ENCODE measurements at places on chromosomes 4 and X.

- DNase-seq: no peak
These were observed 74.1 kb downstream of the EFNB1 start for GRCh38 chrX:68902706-68903504.

DNA sequence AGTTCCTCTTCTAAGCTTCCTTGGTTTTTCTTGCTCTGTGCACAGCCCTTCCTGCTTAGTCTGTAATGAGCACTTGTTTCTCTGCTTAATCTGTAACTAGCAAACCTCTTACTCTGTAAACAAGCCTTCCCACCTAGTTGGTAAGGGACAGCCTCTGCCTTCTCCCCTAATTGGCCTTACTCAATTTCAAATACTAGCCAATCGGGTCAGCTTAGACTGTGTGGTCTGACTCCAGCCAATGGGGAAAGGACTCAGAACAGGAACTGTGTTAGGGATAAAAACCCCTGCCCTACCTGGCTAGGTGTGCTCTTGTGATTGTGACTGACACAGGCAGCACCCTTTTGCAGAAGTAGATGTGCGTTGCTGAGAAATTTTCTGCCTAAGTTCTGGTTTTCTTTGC, 136.5 kb upstream of the AADAT start:
- DNase-seq: no peak

- DNase-seq: no peak
These were observed 251.8 kb upstream of the SLIT2 start for GRCh38 chr4:19999775-20000414.

DNA sequence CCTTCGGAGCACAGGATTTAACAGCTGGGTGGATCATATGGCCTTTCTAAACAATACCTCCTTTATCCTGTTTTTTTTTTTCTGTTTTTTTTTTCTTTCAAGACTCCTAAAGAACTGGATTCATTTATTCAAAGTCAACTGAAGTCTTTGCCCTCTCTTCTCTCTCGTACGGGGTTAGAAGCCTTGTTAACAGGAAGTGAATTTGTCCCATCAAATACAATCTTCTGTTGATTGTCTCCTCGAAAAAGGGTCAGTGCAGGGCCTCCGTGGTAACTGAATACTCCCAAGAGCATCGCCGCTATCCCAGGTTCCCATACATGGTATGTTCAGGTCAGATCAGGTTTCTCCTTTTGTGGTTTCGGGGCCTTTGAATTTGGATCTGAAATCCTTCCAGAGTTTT, 1.8 kb upstream of the TMEM128 start:
- DNase-seq: no peak

GRCh38 chrX:42697544-42697943, 80.4 kb downstream of the PPP1R2C start:
- no peak for DNase-seq

GRCh38 chr4:187962926-187963325, 32.6 kb upstream of the ZFP42 start:
- no peak for DNase-seq

DNA sequence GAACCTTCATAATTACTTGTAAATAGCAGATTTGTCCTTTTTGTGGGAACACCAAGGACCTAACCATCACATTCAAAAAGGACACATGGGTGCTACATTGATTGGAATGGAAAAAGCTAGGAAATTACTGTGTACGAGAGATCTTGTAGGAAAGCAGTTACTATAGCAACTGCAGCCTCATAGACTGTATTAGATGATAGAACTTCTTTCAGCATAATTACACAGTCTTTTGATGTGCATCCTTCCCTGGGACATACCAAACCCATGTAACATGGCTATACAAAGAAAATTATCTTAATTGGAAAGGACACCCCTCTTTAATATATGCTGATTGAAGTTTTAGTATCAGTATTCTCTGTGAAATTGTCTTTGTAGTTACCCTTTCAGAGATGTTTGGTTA, 130.7 kb upstream of the CTSO start:
- no peak for DNase-seq

Data from SW 1271 (cell line).